Pancreas (tissue), 10 donors: ENCODE measurements at places on chromosomes 12 and 14. TPM values are rescaled to one million over a fixed set of nuclear protein-coding genes. Genes with fewer than 3 reads are reported as not detected.

Gene RASSF9
- polyA plus RNA-seq = 0.68 TPM

Gene FAR2
- polyA plus RNA-seq = 0.92 TPM

Gene NPFF
- polyA plus RNA-seq = 0.99 TPM

Gene HOXC5
- not detected for polyA plus RNA-seq

Gene TMPRSS12
- polyA plus RNA-seq = not detected

Gene SIX1
- polyA plus RNA-seq = not detected

Gene DAO
- not detected for polyA plus RNA-seq

Gene CD163
- polyA plus RNA-seq = 8.5 TPM

Gene KRT6C
- polyA plus RNA-seq = not detected

Gene SYNE3
- polyA plus RNA-seq = 1.5 TPM

Gene DACT1
- polyA plus RNA-seq = 0.80 TPM

Gene TBX5
- polyA plus RNA-seq = not detected

Gene PROX2
- not detected for polyA plus RNA-seq

Gene TSPAN8
- polyA plus RNA-seq = 38.2 TPM

Gene ZBTB42
- 7.6 TPM for polyA plus RNA-seq

Gene HSPB8
- 10.5 TPM for polyA plus RNA-seq

Gene MUCL1
- not detected for polyA plus RNA-seq

Gene GLRX5
- 15.1 TPM for polyA plus RNA-seq

Gene TMEM253
- polyA plus RNA-seq = 1.8 TPM

Gene GPR137C
- polyA plus RNA-seq = 0.27 TPM

Gene GRIP1
- 0.89 TPM for polyA plus RNA-seq

Gene NKX2-1
- polyA plus RNA-seq = not detected

Gene SAMD15
- polyA plus RNA-seq = 1.5 TPM

Gene P2RX2
- polyA plus RNA-seq = 12.0 TPM

Gene HOXC6
- polyA plus RNA-seq = 0.14 TPM

Gene AKAP5
- polyA plus RNA-seq = 0.16 TPM

Gene SERPINA9
- not detected for polyA plus RNA-seq

Gene NTS
- 0.33 TPM for polyA plus RNA-seq

Gene CFAP251
- polyA plus RNA-seq = 5.9 TPM

Gene SAV1
- 19.5 TPM for polyA plus RNA-seq

Gene TRHDE
- 1.9 TPM for polyA plus RNA-seq

Gene ANKRD33
- not detected for polyA plus RNA-seq

Gene SNRPF
- polyA plus RNA-seq = 21.7 TPM

Gene PKP2
- 4.9 TPM for polyA plus RNA-seq

Gene GDF3
- 0.07 TPM for polyA plus RNA-seq

Gene NAA25
- polyA plus RNA-seq = 7.0 TPM

Gene GALNT16
- 1.5 TPM for polyA plus RNA-seq

Gene CLEC4E
- polyA plus RNA-seq = 0.68 TPM

Gene ARF3
- polyA plus RNA-seq = 29.5 TPM

Gene VASH1
- polyA plus RNA-seq = 6.0 TPM

Gene TCL1B
- polyA plus RNA-seq = not detected

Gene GEMIN2
- 8.8 TPM for polyA plus RNA-seq

Gene GZMB
- not detected for polyA plus RNA-seq

Gene ING4
- 29.6 TPM for polyA plus RNA-seq

Gene IAPP
- polyA plus RNA-seq = 121 TPM

Gene CMTM5
- polyA plus RNA-seq = 0.16 TPM

Gene ANKS1B
- 0.49 TPM for polyA plus RNA-seq

Gene KRT79
- not detected for polyA plus RNA-seq

Gene MYF5
- polyA plus RNA-seq = not detected

Gene LRRC10
- not detected for polyA plus RNA-seq

Gene LRCOL1
- not detected for polyA plus RNA-seq

Gene CRIP2
- 223 TPM for polyA plus RNA-seq

Gene DTX1
- polyA plus RNA-seq = 6.1 TPM

Gene SPRYD4
- polyA plus RNA-seq = 2.1 TPM

Gene LHX5
- not detected for polyA plus RNA-seq

Gene TUBA1B
- 214 TPM for polyA plus RNA-seq

Gene TMEM132C
- 4.1 TPM for polyA plus RNA-seq

Gene PTGDR
- polyA plus RNA-seq = 0.11 TPM
